ENCODE measurements at places on chromosomes 7 and 10.
A peak's percentile ranks its signal among the peaks of the same experiment; 100 is the strongest.

GRCh38 chr10:109914966-109915365 is 8.3 kb downstream of the XPNPEP1 start:
- DNase-seq = no peak

GRCh38 chr10:19843487-19843886 is 27.3 kb downstream of the PLXDC2 start:
- DNase-seq = no peak

DNA sequence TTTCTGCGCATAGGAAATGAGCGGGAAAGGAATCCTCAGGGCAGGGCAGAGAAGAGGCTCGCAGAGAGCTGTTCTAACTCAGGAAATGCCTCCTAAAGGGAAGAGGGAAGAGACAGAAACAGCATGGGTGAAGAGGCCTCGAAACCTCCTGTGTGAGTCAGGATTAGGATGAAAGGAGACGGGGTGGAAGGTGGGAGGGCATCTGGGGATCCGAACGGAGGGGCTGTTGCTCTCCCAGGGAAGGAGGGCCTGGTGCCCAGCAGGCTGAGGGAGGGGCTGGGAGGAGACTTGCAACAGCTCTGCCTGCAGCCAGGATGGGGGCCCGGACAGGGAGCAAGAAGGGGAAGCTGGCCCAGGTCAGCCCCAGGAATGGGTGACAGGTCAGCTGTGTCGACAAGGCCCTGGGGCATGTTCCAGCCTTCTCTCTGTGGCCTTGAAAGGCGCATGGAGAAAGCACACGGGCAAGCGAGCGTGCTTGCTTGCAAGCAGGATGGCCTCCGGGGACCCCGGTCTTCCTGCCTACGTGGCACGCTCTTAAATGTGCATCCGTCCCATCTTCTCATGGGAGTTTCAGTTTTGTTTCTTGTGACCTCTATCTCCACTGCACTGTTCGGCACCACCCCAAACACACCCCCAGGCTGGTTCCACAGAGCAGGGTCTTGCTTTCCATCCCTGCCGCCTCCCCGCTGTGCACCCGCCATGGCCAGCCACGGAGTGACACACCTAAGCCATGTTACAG is 63.5 kb downstream of the HIPK2 start:
- DNase-seq = no peak

DNA sequence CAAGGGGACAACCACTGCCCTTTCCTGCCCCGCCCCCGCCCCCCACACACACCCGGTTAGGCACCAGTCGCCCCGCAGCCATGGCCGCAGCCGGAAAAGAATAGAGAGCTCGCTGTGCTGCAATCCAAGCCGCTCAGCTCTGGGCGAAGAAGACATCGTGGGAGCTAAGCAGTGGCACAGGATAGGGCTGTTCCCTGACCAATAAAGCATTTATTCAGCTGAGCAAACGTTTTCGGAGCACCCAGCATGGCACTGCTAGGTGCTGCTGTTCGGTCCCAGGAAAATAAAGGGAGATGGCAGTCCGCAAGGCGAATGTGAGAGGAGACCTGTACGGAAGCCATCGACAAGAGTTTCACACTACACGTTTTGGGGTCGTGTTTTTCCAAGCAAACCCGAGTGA is 18.3 kb downstream of the SKIDA1 start:
- no peak for DNase-seq

DNA sequence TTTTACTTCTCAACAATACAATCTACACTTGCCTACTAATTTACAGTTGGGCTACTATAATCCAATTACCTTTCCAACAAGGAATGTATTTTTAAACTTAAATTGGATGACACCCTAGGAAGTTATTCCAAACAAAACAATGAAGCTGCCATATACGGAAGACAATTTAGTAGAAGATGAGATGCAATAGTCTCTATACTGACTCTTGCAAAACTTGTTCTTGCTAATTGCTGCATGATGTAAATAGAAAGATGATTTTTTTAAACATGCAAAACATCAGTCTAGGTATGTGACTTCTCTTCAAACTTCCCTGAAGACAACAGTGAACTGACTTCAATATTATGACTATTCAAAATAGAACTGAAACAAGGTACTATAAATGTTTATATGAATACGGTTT is 17.6 kb downstream of the NT5C3A start:
- no peak for DNase-seq

DNA sequence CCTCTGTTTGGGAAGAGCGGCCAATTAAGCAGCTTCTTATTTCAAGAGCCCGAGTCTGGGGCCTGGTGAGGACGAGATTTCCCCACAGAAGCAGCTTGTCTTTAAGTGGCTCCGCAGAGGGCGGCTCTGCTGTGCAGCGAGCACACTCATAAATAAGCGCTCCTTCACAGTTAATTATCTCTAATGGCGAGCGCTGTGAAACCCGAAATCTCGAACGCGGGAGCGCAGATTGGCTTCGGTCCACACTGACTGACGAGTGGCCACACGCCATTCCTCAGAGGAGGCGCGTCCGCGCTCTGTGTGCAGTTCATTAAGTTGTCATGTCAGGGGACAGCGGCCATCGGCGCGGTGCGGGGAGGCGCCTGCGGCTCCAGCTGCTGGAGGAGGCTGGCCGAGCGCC is 560.9 kb downstream of the DNAJB6 start:
- no peak for DNase-seq

- DNase-seq = no peak
Observed at GRCh38 chr7:39091145-39091544, 113.4 kb downstream of the POU6F2 start.

DNA sequence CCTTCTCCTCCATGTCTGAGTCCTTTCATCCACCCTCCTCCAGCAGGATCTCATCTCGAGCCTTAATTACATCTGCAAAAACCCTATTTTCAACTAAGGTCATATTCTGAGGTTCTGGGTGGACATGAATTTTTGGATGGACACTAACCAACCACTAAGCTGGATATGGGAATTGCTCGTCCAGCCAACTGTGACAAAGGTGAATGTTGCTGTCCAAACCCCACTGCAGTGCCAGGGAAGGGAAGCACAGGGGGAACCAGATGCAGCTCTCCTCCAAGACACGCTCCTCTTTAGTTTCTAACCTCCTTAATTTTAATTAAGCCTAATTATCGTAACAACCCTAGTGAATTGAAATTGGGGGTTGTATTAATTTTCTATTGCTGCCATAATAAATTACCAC is 65.1 kb upstream of the EBF3 start:
- no peak for DNase-seq

DNA sequence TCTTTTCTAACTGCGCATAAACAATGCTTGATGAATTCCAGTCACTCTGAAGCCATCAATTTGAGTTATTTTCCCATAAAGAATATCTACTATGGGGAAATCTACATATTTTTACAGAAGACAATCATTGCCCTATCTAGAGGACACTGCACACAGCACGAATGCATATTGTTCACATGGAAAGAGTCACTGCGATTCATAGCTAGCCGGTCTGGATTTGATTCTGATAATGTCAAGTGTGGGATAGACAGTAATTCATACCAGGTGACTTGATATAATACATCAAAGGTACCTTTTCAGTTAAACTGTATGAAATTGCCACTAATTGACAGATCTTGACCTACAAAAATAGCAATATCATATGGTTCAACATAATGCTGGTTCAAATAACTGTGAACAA is 255.7 kb downstream of the THSD7A start:
- DNase-seq = no peak

- DNase-seq = no peak
Observed at GRCh38 chr7:128454808-128455542, 703 bp upstream of the HILPDA start.

DNA sequence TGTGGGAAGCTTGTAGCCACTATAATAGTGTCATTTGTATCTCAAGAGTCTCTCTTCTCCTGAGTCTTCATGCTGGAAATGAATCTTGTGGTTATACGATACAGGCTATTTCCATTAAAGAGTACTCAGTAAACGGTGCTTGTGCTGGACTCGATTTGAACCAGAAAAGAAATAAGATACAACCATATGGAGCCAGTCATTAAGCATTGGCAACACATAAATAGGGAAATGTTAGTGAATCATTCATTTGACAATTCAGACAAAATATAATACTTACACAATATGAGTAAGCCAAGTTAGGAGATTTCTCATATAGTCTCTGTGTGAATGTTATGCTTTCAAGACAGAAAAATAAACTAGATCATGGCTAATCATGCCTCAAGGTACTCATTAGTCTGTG is 356.8 kb downstream of the PLXDC2 start:
- DNase-seq = no peak

- no peak for DNase-seq
Observed at GRCh38 chr7:155227788-155228458, 69.8 kb upstream of the INSIG1 start.

GRCh38 chr7:104450861-104451260 is 122.5 kb downstream of the LHFPL3 start:
- DNase-seq = no peak

DNA sequence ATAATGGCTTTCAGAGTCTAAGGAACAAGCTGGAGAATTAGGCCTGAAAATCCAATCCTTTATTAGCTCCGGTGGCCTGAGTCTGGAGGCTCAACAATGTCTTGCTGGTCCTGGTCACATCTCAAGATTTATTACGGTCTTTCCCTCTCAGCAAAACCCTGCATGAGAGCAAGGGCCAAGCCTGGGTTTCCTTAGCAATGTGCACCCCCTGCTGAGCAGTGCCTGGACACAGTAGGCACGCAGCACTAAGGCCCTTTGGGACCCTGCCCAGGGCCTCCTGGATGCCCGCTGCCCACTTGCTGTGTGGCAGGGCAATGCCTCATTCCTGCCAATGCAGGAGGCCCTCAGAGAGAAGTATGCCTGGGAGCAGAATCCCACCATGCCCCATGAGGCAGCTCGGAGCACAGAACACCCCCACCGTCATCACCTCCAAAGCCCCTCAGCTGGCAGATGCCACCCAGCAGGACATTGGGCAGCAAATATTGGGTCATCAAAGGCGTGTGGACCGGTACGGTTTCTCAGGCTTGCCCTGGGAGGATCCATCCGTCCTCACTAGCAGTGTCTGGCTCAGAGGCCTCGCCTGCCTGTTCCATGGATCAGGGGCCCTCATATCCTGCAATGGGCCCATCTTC is 156.4 kb downstream of the OAT start:
- peak; percentile 9 for DNase-seq

GRCh38 chr10:27857616-27858015 is 112.0 kb upstream of the MKX start:
- no peak for DNase-seq

DNA sequence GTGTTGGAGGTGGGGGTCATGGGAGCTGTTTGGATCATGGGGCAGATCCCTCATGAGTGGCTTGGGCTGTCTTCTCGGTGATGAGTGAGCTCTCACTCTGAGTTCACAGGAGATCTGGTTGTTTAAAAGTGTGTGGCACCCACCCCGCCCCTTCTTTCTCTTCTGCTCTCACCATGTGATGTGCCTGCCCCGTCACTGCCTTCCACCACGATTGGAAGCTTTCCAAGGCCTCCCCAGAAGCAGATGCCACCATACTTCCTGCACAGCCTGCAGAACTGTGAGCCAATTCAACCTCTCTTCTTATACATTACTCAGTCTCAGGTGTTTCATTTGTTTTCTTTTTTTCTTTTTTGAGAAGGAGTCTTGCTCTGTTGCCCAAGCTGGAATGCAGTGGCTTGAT is 170.0 kb downstream of the PTPN20 start:
- no peak for DNase-seq

GRCh38 chr7:4642468-4643203 is 39.5 kb upstream of the FOXK1 start:
- no peak for DNase-seq

DNA sequence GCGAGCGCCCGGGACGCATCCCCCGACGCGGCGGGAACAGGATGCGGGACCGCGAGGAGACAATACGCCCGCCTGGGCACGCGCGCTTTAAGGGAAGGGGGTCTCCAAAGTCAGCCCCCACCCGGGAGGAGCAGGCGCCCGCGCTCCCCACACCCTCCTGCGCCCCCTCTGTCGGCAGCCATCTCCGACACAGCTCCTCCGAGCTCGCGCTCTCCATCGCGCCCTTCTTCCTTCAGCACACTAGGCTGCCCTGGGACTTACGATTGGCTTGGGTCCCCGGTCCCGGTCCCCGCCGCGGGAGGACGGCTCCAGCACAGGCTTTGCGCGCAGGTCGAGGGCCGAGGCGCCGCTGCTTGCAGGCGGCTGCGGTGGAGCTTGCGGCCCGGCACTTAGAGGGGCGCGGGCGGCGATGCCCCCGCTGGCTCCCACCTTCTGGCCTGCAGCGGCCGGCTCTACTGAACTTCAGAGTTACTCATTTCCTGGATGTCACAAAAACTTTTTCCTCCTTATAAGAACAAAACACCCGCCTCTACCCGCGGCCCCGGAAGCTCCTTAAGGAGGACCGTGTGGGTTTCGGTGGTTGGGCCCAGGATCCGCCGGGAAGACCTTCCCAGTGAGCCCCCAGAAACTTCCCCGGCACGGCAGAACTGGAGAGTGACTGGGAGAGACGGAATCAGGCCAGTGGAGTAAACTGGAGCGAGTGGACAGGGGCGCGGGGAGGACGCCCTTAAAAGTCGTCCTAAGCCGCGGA is at the start of gene ITPRIP:
ITPRIP (minus strand) TSS at position 481 of the 751 bp plus-strand sequence. CDS start 22,414 bp downstream, outside the sequence.
- no peak for DNase-seq

GRCh38 chr7:100799037-100799896 is 28.1 kb downstream of the EPHB4 start:
- DNase-seq = peak; percentile 6

DNA sequence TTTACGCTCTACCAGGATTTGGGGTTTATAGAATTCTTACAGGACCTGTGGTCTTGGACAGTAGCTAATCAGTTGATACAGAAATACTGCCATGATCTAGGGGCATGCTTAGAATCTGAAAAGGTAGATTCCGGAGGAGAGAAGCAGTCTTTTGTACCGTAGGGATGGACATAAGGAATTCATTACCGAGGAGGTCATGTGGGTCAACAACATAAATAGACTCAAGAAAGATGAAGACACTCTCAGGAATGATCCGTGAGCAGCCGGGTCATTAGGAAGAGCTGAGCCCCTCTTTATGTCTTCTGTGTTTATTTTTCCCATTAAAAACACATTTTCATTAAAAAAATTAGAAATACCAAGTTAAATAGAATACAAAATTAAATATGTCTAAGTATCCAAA is 160.1 kb upstream of the TNS3 start:
- no peak for DNase-seq

DNA sequence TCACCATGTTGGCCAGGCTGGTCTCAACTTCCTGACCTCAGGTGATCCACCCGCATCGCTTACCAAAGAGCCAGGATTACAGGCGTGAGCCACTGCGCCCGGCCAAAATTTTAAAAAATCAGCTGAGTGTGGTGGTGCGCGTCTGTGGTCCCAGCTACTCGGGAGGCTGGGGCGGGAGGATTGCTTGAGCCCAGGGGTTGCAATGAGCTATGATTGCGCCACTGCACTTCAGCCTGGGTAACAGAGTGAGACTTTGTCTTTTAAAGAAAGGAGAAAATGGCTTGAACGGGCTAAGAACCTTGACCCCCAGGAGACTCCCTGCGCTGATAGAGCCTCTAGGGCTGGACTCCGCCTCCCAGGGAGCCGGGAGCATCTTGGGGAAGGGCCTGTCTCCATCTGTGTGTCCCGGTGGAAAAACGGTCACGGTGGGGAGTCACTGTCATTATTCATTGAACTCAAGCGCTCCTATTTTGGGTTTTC is 760 bp upstream of the KCTD7 start:
- DNase-seq = no peak

DNA sequence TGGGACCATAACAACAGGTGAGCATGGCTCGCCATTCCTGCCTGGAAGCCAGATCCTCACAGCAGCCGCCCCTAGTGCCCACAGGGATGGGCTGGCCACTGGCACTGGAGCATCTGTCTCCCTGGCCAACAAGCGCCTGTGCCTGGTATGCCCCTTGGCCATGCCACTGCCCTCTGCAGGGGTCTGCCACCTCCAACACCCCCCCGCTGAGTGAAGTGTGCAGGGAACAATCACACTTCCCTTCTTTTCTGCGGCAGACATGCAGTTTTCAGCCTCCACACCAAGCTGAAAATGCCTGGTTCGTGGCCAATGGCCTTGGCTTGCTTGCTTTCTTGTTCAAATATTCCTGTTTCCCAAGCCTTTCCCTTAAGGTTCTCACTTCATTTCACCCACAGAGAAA is 50.7 kb downstream of the HSPA12A start:
- no peak for DNase-seq

Measured in putamen (tissue), 1 donor.